ENCODE measurements at places on chromosomes 4 and X.
A peak's percentile ranks its signal among the peaks of the same experiment; 100 is the strongest.

DNA sequence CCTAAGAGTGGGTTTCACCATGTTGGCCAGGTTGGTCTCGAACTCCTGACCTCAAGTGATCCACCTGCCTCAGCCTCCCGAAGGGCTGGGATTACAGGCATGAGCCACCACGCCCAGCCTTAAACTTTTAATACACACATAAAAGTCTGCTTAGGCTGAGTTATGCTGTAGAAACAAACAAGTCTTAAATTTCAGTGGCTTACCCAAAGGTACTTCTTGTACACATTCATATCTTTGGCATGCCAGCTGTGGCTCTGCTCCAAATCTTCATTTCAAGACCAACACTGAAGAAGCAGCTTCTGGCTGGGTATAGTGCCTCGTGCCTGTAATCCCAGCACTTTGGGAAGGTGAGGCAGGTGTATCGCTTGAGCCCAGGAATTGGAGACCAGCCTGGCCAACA, 80.3 kb downstream of the PPEF2 start:
- no peak for DNase-seq

GRCh38 chrX:1581132-1581531, 10.3 kb upstream of the AKAP17A start:
- DNase-seq: no peak

DNA sequence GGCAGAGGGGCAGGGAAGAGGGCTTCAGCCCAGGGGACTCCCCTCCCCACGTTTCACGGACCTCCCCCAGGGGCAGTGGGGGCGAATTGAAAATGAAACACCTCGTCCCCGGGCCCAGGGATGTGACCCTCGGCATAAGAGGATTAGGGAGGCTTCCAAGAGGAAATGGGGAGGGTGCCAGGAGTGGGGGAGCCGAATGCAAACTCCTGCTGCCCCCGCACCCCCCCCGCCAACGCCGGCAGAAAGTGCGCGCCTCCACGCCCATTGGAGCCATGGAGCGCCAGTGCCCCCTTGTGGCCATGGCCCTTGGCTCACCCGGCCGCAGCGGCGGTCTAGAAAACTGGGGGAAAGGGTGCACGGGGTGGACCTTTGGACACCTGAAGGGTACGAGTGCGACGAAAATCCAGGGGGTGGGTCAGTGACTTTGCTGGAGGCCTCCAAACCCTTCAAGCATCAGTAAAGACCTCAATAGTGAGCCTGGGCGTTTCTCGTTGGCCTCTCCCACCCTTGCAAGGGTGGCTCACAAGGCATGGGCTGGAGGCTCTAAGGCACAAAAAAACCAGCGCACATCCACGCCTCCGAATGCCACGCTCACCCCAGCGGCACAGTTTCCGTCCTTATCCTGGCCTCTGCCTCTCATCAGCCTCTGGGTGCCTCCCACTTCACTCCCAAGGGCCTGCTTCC, 120.8 kb upstream of the PJA1 start:
- DNase-seq: no peak

GRCh38 chr4:153799694-153800074, 10.8 kb upstream of the SFRP2 start:
- no peak for DNase-seq

DNA sequence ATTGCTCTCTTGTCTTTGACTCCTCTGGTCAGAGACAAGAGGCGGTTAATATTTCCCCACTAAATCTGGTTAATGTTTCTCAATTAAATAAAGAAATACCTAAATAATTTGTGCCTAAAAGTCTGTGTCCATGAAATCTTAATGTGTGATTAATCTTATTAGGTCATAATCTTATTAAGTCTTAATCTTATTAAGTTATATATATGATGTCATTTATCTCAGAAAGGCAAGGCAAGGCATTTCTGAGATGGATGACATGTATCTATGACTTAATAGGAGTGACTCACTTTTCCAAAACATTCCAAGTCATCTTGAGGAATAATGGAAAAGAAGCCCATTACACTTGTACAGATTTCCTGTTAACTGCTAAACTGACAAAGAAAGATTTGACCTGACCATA, 74.7 kb downstream of the TRAM1L1 start:
- no peak for DNase-seq

DNA sequence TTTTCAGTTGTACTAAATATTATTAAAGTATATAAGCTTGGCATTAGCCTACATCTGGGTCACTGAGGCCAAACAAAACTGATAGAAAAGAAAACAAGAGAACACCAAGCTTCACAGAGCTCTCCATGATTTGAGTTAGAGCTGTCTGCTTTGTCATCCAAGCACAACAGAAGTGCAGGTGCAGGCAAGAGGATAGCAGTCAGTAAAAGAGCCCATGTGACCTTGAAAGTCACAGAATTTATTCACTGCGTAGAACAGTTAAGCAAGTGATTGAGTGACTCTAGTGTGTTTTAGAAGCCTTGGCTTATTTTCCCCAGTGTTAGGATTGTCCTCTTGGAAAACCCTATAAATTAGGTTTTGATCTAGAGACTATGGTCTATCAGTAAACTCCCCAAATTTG, 49.4 kb upstream of the PRDM5 start:
- no peak for DNase-seq

GRCh38 chr4:113383111-113383785, 333.8 kb downstream of the ANK2 start:
- peak; percentile 60 for DNase-seq

DNA sequence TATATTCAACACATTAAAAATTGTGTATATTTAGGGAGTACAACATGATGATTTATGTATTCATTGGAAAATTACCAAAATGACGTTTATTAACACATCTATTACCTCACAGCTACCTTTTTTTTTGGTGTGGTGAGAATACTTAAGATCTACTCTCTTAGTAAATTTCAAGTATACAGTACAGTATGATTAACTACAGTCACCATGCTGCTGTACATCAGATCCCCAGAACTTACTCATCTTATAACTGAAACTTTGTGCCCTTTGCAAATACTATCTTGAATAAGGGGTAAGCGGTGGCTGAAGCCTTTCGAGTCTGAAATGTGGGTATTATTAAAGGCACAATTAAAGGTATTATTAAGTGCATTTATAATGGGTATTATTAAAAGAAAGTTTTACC, 976 bp downstream of the PHKA1 start:
- DNase-seq: no peak

DNA sequence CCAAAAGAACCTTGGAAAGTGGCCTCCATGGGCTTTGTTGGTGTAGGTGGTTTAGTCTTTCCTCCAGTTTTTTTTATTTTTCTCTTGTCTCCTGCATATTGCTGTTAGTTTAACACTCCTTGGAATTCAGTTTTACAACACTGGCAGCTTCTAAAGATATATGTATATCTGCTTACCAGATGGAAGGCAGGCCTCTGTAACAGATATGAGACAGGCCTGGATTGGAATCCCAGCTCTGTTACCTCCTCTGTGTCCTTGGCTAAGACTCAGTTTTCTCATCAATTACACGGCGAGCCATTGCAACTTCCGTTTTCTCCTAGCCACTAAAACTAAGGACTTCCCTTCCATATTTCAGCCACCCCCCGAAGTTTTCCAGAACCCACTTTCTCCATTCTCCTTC, 133.4 kb upstream of the SMAD1 start:
- peak; percentile 53 for DNase-seq

GRCh38 chr4:130210864-130211263, 1114.9 kb downstream of the C4orf33 start:
- DNase-seq: peak; percentile 74

GRCh38 chr4:55928846-55929245, 19.9 kb upstream of the CEP135 start:
- DNase-seq: no peak

- no peak for DNase-seq
Observed at GRCh38 chrX:2508648-2509335, 8.0 kb upstream of the DHRSX start.
